ENCODE measurements at places on chromosomes 7 and 10.

GRCh38 chr10:74213571-74214162 is 62.6 kb downstream of the ADK start:
- DNase-seq: no peak

DNA sequence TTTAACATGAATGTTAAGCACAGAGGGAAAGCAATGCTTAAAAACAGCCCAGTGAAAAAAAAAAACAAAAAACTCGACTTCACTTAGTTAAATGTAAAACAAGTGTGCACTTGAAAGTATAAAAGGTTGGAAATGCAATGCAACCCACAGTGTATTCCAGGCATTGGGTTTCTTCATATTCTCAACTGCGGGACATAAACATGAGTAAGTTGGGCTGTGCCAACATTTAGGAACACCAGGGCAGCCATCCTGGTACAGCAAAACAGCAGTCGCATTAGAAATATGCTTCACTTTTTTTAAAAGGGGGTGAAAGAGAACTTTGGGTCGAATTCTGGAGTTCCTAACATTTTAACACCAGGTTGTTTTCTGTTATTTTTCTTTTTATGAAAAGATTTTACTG is 937 bp downstream of the STEAP1 start:
- no peak for DNase-seq

DNA sequence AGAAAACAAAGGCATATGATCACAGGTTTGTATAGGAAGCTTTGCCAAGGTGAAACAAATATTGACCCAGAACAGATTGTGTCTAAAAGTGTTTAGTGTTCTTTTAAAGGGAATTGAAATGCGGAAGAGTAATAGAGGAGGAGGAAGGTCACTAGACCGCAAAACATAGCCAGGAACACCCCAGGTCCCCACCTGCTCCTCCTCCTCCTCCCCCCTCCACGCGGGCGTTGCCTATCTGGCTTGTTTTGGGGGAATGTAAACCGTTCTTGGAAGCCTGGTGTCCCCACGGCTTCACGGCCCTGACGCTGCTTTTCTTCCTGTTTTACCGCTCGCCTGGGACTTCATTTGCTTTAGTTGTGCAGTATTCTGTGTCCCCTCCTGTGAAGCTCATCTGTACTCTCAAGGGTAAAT is 81.0 kb upstream of the PFKP start:
- no peak for DNase-seq

GRCh38 chr7:26992670-26993069 is 103.1 kb downstream of the HOXA1 start:
- DNase-seq: no peak

DNA sequence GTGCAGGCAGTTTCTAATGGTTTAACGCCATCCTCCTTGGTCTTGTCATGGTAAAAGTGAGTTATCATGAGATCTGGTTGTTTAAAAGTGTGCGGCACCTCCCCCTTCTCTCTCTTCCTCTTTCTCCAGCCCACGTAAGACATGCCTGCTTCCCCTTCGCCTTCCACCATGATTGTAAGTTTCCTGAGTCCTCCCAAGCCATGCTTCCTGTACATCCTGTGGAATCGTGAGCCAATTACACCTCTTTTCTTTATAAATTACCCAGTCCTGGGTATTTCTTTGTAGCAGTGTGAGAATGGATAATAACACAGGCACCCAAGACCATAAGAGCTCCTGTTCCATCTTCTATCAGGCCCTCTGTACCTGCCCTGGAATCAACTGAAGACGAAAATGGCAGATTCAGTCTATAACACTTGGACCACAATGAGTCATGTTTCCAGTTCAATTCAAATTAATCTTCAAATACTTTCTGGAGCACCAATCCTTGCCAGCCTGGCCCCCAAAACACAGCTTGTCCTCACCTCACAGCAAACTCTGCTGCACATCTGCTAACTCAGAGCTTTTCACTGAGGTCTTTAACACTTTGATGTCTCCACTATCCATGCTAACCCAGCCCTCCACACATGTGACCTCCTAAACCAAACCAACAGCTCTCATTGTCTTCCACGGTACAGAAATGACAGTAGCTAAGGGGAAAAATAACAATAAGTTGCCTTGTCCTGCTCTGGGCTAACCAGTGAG is 73.2 kb downstream of the SFMBT2 start:
- no peak for DNase-seq

DNA sequence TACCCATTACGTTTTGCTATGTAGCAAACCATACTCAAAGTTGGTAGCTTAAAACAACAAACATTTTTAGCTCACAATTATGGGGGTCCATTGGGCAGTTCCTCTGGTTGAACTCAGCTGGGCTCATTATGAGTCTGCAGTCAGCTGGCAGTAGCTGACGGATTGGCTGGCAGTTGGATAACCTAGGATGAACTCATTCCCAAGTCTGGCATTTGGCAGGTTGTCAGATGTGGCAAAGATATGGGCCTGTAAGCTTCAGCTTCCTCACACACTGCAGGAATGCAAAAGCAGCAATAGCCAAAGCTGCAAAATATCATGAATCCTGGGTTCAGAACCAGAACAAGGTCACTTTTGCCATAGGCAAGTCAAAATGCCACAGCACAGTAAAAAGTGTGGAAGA is 412.2 kb upstream of the SORCS1 start:
- DNase-seq: no peak

DNA sequence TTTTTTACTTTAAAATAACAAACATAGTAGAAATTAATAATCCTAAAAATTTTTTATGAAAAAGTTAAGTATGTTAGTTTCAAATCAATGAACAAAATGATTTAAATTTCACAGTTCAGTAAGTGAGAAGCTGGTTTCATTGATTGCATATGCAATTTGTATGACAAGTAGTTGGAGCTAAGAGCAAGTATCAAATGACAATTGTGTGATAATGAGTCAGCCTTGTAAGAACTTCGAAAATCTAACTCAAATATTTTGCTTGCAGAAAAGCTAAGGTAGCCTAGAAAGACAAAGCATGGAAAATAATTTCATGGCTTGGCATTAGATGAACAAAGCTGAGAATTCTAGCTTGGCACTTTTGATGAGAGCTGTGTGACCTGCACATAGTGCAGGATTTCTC is 111.5 kb downstream of the HDAC9 start:
- no peak for DNase-seq

GRCh38 chr7:5343884-5344283 is 61.1 kb downstream of the SLC29A4 start:
- DNase-seq: no peak

- peak; percentile 69 for DNase-seq
Observed at GRCh38 chr10:131972474-131973071, 9.2 kb downstream of the BNIP3 start.

DNA sequence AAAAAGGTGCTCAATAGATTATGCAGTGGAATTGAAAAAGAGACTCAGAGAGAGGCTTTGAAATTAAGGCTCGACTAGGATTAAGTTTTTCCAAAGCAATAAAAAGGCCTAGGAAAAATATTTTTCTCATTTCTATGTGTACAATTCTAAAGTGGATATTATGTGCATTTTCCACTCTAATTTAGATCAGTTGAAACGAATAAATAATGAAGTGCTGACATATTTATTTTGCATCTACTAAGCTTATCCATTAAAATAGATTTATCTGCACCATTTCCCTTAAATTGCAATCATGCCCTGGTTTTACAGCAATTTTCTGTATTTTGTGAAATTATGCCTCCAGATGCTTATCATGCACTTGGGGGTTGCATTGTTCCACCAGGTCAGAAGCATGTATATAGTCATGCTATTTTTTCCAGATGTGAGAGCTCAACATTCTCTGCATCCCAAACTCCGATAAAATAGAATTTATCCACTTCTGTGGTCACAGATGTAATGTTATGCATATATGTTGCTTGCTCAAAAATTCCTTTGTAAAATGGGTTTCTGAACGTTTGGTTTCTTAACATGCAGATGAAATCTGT is 18.3 kb downstream of the FIGNL1 start:
- no peak for DNase-seq

GRCh38 chr10:110993024-110993693 is 73.8 kb downstream of the SHOC2 start:
- no peak for DNase-seq

GRCh38 chr7:83259064-83259463 is 96.4 kb upstream of the PCLO start:
- DNase-seq: no peak

GRCh38 chr7:139697056-139697455 is 80.7 kb downstream of the HIPK2 start:
- no peak for DNase-seq

DNA sequence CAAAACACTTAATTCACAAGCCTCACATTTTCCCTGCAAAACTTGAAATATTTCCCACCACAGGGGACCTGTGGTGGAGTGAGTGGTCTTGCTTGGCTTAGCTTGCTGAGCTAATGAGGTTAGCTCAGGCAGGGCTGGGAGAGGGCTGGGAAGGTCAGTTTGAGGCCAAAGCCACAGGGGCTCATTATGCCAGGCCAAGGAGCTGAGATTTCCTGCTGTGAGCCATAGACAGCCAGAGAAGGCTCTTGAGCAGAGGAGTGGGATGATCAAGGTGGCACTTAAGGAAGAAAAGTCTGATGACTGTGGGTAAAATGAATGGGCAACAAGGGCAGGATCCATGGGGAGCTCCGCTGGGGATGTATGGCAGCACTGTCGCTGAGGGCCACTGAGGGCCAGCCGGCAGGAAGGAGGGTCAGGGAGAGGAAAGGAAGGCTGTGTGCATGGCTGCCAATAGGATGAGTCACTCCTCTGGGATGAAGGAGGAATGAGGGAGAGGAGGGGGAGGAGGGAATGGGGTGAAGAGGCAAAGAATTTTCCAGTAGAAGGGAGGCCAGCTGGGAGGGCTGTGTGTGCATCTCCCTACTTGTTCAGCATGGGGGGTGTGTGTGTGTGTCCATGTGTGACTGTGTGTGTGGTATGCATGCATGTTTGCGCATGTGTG is 18.7 kb upstream of the ZNF488 start:
- DNase-seq: no peak

DNA sequence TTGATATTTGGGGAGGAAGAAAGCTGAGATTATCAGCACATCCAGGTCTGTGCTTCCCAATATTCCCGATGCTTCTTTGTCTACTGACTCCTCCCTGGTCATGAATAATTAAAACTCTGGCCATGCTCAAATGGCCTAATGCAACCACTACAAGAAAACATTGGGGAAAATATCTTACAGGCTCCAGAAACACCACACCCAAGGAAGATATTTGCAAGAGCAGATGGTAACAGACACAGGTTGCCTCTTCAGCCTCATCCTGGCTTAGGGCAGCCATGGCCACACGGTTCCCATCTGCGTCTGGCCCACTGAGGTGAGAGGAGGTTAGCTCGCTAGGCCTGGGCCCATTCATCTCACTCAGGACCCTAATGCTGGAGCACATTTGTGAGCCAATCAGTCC is 108.4 kb upstream of the SDK1 start:
- DNase-seq: no peak

- DNase-seq: no peak
Observed at GRCh38 chr10:37856881-37857286, 526 bp downstream of the ZNF248 start.

DNA sequence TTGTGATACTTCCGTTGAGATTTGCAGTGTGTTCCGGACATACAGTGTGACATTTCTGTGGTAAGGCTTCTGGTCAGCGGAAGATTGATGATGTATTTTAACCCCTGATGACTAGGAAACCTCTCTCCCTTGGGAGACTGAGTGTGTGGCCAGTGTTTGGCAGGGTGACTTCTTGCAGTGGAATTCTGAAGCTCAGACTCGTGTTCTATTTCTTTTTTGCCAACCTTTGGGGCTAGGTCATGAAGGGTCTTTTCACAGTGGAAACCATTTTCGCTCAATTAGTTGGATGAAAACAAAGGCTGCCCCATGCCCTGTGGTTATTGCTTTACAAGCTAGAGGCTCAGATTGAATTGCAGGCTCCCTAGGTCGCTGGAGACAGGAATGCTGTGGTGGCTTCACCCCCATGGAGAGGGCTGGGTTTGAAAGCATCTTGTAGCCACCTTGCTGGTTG is 288.9 kb downstream of the BBS9 start:
- DNase-seq: no peak

DNA sequence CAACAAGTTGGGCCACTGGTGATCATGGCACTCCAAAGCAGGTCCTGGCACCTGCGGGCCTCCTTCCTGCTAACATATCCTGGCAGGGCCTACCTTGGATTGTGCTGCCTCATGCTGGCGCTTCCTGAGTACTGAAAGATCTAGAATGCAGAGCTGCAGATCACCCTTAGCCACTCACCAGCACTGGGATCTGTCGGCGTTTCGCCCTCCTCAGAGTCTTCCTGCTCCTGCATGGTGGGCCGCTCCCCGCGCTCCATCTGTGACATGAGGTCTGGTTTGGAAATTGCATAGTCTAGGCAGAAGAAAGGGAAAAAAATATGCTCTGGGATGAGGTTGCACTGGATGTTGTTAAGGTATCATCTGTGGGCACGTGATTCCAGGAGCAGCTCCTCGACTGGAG is 10.0 kb downstream of the ZNF777 start:
- DNase-seq: peak; percentile 43

- DNase-seq: no peak
Observed at GRCh38 chr7:64087501-64087900, 42.3 kb downstream of the ZNF727 start.

DNA sequence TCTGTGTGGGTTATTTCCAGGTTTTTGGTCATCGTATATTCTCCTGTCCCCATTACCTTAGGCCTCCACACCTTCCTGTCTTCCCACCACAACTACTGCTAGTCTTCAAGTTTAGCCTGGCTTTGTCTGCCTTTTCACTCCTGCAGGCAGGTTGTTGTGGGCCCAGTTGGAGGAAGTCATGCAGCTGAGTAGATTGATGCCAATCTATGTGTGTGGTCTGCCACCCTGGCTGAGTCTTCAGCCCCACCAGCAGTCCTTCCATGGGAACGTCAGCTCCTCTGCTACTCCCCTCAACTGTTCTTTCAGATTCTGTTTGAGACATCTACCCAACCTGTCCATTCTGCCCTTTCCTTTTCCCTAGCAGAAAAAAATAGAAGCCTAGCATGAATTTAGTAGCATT is 6.3 kb downstream of the RINT1 start:
- no peak for DNase-seq

DNA sequence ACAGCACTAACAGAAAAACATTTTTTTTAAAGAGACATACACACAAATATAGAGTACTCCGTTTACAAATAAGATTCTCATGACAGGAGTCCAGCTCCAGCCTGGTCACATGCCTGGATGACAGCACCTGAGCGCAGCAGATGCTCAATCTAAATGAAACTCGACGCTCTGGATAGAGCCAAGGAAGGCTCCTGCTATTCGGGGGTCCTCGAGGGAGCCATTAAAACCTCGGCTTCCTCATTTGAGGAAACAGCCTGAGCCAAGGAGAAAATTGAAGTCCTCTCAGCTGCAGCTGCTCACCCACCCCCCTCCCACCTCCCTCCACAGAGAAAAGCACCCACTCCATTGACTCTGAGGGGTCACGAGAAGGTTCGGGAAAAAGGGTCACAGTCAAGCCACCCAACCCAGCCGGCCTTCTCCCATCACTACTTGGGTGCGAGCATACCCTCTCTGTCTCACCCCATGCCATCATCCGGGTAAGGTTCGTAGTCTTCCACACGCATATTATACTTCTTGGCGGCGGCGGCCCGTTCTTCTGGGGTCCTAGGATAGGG is 673 bp downstream of the NDUFB8 start:
- DNase-seq: no peak

- DNase-seq: no peak
Observed at GRCh38 chr7:150977382-150978125, 567 bp downstream of the KCNH2 start.

GRCh38 chr7:45178241-45179225 is 20.9 kb downstream of the RAMP3 start:
- DNase-seq: no peak

GRCh38 chr7:125491137-125491536 is 561.5 kb upstream of the POT1 start:
- DNase-seq: no peak

GRCh38 chr10:34506786-34507185 is 308.3 kb downstream of the PARD3 start:
- no peak for DNase-seq

Data from activated CD8-positive, alpha-beta memory T cell treated with anti-CD3 and anti-CD28 coated beads for 24 hours (primary cell).